T-helper 1 cell treated with Interleukin-12 subunit alpha and Interleukin-12 subunit beta and Interleukin-4 antibody, amounts not matched to agents 30 ng/mL and 1 ng/mL, for 36 hours (primary cell): ENCODE measurements at places on chromosomes 3 and 15. TPM values are rescaled to one million over a fixed set of nuclear protein-coding genes. Genes with fewer than 3 reads are reported as not detected.

The ITIH4 gene
- 15.2 and 15.6 TPM in 2 replicates for total RNA-seq

The SH3BP5 gene
- 103 and 104 TPM in 2 replicates for total RNA-seq

The CADPS gene
- not detected in 2 replicates for total RNA-seq

The SLC24A1 gene
- total RNA-seq: 4.4 and 4.9 TPM in 2 replicates

The FRMD5 gene
- not detected in 2 replicates for total RNA-seq

The ACTRT3 gene
- 0.39 and 0.59 TPM in 2 replicates for total RNA-seq

The TRH gene
- total RNA-seq: not detected in 2 replicates

The CTXN2 gene
- not detected in 2 replicates for total RNA-seq

The RTP3 gene
- not detected in 2 replicates for total RNA-seq

The OIP5 gene
- 14.5 and 17.7 TPM in 2 replicates for total RNA-seq

The C3orf62 gene
- 14.7 and 16.7 TPM in 2 replicates for total RNA-seq
